ELR (cell line): ENCODE measurements at places on chromosomes 6 and 20.

DNA sequence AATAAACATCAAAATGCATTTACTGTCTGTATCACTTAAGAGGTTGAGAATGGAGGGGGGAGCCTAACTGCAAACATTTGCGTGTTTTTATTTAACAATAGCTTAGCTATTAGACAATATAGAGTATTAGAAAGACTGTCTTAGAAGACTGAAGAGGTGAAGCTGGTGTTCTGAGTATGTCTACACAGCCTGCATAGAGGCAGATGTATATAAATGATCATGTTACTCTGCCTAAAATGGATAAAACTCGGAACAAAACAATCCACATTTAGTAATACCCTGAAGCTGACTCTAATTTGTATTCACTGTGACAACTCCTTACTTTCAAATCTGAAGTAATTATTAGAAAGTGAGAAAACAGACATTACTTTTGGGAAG is 181.9 kb downstream of the GMPR start:
- no peak for DNase-seq

DNA sequence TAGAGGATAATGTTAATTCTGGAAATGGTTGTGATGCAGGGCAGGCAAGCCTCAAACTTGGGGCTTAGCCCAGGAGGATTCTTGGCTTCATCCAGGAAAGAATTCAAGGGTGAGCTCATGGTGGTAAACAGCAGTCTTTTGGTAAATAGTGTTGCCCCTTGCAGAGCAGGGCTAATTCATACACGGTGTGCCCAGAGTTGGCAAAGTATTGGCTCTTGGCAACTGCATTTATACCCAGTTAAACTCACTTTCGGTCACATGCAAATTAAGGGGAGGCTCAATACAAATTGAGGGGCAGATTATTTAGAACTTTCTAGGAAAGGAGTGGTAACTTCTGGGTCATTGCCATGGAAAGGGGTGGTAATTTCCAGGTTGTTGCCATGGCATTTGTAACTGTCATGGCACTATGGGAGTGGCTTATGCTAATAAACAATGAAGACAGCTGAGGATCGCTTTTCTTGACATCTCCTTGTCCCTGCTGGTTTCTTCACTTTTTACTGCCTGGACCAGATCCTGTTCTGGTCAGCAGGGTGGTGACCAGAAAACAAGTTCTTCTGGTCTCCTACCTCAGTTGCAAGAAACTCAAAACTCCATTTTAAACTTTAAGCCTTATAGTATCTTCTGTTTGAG is 3.9 kb upstream of the OTOR start:
- DNase-seq = no peak

- DNase-seq = no peak
Measured at GRCh38 chr20:61970357-61970756, 95.3 kb downstream of the TAF4 start.

GRCh38 chr20:24994470-24995368 is 2.2 kb upstream of the APMAP start:
- peak; percentile 80 for DNase-seq

- DNase-seq = peak; percentile 91
Measured at GRCh38 chr20:35135867-35136586, 11.1 kb downstream of the EDEM2 start.

- no peak for DNase-seq
Measured at GRCh38 chr20:40811660-40812414, 122.8 kb upstream of the MAFB start.

- DNase-seq = peak; percentile 27
Measured at GRCh38 chr6:156782691-156783320, 5.6 kb downstream of the ARID1B start.

DNA sequence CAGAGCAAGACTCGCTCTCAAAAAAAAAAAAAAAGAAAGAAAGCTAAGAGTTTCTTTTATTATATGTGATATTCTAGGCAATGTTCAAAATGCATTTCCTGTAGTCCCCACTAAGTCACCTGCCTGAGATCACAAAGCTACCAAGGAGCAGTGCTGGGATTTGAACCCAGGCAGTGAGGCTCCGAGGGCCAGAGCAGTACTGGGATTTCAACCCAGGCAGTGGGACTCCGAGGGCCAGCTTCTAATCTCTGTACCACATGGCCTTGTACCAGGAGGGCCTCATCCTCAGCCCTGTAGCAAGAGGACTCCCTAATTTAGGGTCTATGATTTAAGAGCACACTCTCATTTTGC is 39.7 kb downstream of the ZMYND8 start:
- DNase-seq = no peak

DNA sequence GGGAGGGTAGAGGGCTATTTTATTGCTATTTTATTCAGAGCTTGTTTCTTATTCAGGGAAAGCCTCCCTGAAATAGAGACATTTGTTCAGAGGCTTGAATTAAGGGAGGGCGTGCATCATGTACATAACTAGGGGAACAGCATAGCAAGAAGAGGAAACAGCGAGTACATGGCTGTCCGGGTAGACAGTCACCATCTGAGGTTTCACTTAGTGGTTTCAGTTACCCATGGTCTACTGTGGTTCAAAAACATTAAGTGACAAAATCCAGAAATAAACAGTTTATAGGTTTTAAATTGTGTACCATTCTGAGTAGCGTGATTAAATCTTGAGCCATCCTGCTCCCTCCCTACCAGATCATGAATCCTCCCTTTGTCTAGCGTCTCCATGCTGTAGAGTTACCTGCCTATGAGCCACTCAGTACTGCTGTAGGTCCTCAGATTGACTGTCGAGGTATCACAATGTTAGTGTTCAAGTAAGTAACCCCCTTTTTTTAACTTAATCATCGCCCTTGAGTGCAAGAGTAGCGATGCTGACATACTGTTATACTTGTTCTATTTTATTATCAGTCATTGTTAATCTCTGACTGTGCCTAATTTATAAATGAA is 791.5 kb downstream of the TFAP2A start:
- DNase-seq = no peak

DNA sequence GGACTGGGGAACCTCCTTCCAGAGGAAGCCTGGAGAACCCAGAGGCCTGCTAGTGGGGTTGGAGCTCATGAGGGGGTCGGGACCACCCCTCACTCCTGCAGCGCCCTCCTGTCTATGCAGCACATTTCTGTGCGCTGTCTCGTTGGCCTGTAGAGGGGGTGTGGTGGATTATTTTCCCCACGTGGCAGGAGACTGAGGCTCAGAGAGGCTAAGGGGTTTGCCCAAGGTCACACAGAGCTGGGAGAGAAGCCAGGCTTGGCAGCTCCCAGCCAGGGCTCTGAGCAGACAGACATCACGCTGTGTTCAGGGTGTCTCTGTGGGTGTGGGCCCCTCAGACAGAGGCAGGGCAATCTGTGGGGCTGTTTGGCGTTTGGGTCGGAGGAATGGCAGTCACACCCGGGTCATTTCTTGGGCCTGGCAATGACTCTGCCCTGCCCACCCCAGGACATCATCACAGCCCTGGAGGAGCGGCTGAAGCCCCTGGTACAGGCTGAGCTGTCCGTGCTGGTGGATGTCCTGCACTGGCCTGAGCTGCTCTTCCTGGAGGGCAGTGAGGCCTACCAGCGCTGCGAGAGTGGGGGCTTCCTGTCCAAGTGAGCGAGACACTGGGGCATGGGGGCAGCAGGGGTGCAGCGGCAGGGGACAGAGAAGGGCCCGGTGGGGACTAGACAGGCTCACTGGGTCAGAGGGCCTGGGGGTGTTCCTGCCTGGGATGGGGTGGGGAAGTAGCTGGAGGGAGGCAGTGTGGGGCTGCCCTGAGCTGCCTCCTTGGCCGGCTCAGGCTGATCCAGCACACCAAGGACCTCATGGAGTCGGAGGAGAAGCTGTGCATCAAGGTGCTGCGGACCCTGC is 27.7 kb downstream of the UQCC2 start:
- no peak for DNase-seq

GRCh38 chr6:41164551-41165120 is 1.7 kb upstream of the TREM2 start:
- DNase-seq = no peak

DNA sequence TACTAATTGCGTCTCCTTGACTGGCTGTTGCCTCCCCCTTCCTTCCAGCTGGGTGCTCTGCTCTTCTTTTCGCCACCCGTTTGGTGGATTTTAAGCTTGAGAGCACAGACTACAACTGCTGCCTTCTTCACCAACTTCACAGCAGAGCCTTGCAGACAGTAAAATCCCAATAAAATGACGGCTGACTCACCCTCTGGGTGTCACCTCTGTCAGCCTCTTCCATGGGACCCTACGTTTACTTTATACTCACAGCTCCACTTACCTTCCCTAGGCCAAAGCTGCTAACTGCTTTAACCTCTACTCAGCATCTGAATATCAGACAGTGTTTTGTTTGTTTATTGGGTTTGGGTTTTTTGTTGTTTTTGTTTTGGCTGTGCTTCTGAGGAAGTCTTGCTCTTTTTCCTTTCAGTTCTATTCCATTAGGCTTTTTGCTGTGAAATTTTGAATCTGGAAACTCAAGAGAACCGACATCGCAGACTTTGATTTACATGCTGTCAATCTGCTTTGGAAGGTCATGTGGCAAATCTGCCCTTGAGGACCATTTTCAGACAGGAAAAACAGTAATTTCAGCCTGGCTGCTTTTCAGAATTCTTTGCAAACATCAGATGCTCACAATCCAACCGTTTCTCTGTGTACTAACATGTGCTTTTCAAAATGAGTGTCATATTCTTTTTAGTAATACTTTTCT is 2.4 kb downstream of the AGPAT4 start:
- DNase-seq = peak; percentile 14

DNA sequence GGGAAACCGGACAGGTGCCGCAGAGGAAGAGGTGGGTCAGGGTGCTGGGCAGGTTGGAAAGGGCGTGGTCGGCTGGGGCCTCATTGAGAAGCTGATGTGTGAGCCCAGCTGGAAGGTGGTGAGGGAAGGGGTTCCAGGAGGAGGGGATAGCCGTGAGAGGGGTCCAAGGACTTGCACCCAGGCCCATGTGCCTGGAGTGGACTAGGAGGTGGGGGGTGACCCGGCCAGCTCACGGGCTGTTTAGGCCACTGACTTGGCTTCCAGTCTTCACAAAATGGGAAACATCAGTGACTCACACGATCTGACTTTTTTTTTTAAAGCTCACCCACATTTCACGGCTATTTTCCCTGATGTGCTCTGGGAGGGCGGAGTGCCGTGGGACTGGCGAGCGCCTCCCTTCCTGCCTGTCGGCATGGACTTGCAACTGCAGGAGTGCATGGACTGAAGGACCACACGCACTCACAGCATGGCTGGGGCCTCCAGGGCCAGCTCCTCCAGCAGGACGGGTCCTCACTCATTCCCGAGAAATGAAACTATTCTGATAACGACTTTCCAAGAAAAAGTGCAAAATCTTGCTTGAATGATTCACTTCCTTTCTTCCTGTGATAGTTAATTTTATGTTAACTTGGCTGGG is 13.5 kb upstream of the PDE10A start:
- no peak for DNase-seq

- no peak for DNase-seq
Measured at GRCh38 chr6:162538643-162539064, 188.9 kb downstream of the PRKN start.

DNA sequence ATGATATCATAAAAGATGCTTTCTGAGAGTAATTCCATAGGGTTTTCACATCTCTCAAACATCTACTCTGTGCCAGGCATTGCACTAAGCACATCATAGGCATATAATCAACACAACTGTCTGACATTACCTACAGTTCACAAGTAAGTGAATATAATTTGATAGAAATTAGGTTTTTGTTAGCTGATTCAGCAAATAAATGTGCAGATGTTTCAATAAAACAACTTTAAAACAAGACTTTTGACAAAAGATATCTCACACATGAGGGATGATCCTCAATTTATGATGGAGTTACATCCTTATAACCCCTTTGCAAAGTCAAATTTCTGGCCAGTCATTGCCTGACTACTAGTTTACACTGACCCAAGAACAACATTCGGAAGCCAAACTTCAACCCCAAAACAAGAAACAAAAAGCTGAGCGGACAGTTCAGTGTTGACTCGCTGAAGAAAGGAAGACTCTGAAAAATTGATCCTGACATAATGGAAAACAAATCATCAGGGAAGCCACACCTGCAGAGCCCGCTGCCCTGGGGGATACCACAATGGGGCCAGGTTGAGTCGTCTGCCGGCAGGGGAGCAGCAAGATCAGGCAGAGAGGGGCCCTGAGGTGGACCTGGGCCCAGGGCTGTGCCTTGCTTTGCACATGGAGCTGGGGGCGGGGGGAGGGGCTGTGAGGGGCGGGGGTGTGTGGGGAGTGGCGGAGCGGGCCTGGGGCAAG is 739.2 kb upstream of the GJE1 start:
- no peak for DNase-seq

GRCh38 chr6:161292145-161292544 is 18.3 kb upstream of the AGPAT4 start:
- DNase-seq = no peak

DNA sequence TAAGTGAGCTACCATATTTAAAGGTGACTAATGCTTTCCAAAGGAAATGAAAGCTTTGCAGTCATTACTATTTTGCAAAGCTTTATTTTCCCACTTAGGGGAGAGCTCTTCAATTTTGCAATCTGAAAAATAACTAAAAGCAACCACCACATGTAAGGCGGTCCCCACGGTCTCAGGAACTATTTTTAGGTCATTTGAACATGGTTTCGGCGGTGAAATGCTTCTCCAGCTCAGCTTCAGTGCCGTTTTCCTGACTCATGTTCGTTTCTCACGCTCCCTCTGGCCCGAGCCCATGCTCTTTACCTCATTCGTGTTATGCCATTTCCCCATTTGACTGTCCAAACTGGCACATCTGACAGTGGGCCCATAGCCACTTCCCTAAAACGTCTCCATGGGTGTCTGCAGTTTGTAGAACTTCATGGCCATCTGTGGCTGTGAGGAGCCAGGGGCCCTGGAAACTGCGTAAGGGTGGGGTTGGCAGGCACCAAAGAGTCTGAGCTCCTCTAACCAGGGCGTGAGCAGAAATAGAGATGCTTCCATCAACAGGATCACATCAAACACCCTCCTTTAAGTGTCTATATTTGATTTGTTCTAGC is 46.5 kb downstream of the ADTRP start:
- DNase-seq = no peak

GRCh38 chr20:46622165-46622564 is 29.1 kb downstream of the SLC13A3 start:
- DNase-seq = no peak

DNA sequence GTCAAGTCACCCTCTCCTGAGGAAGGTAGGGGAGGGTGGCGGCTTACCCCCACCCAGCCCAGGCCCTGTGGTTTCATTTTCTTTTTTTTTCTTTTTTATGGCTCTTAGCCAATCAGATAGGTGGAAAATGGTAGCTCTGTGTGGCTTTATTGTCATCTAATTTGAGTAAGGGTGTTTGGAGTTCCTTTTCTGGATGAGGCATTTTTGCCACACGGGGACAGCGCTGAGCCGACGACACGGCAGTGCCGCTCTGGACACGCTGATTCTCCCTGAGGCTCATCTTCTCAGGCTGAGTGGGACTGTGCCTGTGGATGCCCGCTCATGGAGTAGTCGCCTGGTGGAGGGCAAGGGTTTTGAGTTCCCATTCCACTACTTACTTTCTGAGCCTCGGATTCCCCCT is 37.6 kb upstream of the ANGPT4 start:
- DNase-seq = peak; percentile 39

GRCh38 chr6:149128489-149129145 is 188.9 kb upstream of the TAB2 start:
- DNase-seq = no peak

- DNase-seq = no peak
Measured at GRCh38 chr6:5050009-5050408, 35.1 kb upstream of the PPP1R3G start.

DNA sequence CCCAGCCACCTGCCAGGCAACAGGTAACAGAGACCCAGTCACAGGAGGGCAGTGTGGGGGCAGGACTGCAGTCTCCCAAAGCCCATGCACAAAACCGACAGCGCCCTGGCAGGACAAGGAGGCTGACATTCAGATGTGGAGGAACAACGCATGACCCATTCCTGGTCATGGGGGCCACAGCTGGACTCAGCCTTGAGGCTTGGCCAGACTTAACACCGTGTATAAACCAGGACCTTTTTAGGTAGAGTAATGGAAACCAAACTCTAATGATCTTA is 8.1 kb downstream of the GFRA4 start:
- DNase-seq = no peak
